ENCODE measurements at places on chromosomes 1 and 21. TPM values are rescaled to one million over a fixed set of nuclear protein-coding genes. Genes with fewer than 3 reads are reported as not detected.

- DNase-seq, result peak; percentile 75
Observed at GRCh38 chr1:115495625-115496024, 146.1 kb upstream of the VANGL1 start.

DNA sequence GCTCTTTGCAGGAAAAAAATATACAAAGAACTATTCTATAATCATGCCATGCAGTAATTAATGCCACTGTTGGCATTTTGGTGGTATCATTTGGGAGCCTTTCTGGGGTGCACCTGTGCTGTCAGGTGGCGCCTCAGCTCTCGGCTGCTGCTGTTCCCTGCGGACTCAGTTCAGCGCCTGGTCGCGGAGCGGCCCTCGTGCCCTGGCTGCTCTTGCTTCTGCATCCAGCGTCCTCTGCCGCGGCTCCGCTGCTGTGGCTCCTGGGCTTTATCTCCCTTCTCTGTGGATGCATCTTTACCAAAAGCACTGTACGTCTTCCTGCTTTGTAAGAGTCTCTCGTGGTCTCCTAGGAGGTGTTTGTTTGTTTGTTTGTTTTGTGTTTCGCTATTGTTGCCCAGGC is 35.1 kb upstream of the PWP2 start:
- DNase-seq, result no peak

DNA sequence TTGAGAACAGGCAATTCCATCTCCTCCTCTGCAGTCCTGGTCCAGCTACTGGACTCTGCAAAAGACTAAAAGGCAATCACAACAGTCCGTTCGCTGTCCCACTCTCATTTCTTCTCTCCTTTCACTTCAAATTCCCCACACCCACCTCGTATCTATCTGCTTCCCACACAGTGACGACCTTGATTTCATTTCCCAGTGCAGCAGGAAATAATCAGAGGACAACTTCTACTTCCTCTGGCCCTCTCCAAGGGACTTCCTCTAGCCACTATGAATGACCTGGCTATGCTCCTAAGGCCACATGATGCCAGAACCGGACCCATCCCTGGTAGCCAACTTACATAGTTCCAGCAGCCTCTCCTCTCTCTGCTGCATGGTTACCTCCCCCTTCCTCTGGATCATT is 8.0 kb downstream of the NOL9 start:
- DNase-seq, result no peak

GRCh38 chr21:33674226-33674625 is 31.9 kb downstream of the ITSN1 start:
- DNase-seq, result no peak

ZNF697 gene
- 16.6 TPM for total RNA-seq

C1orf94 gene
- 0.06 TPM for total RNA-seq

All from Daoy (cell line).